ENCODE measurements at places on chromosomes 16 and 17. TPM values are rescaled to one million over a fixed set of nuclear protein-coding genes. Genes with fewer than 3 reads are reported as not detected.

The CEP295NL gene
- total RNA-seq = not detected

DNA sequence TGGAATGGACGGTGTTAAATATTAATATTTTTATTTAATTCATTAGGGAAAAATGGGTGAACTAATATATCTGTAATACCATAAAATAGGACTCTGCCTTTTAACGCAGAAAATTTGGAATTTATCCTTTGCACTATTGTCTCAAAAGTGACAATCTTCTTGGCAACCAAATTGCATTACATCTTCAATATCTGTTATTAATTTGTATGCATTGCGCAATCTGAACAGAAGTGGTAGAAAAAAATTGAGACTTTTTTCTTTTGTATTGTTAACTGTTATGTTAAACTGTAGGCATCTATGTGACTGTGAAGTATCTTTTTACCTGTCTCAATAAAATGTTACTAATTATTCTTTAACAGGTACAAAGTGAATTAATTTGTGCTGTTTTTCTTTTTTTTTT is 55.6 kb downstream of the PPM1E start:
- H3K27me3 ChIP-seq = no peaks in the 10 kb centered on the region
- no peak overlapping the region for H3K4me3 ChIP-seq
- no peak overlapping the region for H3K27ac ChIP-seq

The SALL1 gene
- 0.07 TPM for total RNA-seq

DNA sequence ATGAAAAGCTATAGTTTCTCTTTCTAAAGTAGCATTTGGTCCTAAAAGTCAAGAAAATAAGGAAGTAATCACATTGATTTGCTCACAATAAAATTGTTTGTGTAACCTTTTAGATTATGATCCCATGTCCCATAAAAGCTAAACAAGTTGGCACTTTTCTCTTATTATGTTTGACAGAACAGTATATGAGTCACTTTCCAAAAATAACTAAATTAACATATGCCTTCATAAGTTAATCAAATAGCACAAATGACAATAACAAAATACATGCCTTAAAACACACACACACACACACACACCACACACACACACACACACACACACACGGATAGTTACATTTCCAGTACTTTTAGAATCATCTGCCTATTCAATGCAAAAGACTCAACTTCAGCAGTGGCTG is 2.8 kb downstream of the MED13 start:
- no peaks in the 10 kb centered on the region for H3K27me3 ChIP-seq
- no peak for DNase-seq
- H3K4me3 ChIP-seq = peak overlapping the region; percentile 86
- H3K4me1 ChIP-seq = peaks cover 4% of the 10 kb centered on the region

DNA sequence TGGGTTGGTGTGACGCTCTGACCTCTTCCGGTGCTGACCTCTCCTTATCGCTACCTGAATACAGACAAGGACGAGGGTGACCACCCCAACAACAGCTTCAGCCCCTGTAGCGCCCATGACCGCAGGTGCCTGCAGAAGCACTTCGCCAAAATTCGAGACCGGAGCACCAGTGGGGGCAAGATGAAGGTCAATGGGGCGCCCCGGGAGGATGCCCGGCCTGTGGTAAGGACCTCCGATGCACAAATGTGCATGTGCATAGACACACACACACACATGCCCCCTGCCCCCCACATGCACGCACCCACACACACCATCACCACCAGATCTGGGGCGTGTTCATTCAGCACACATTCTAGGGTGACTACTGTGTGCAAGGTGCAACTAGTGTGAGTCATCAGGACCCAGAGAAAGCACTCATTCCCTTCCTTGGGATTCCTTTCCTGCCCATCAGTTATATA is 9.7 kb downstream of the IGFBP4 start:
- no peak overlapping the region for H3K4me3 ChIP-seq
- no peak for DNase-seq
- H3K27me3 ChIP-seq = no peaks in the 10 kb centered on the region
- peaks cover 5% of the 10 kb centered on the region for H3K4me1 ChIP-seq

DNA sequence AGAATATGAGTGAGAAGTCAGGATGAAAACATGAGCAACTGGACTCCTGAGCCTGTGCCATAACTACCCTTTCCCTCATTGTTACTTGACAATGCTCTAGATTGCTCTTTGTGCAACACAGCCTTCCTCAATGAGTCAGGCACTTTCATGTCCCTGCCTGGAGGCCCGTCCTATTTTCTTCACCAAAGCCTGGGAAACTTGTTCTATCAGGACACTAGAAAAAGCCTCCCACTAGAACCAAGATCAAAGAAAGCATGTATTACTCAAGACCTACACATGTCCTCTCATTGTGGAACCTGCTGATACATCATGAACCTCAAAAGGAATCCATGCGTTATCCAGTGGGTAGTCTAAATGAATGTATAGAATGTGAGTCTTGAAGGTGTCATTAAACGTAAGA is 624.5 kb downstream of the TOX3 start:
- H3K4me3 ChIP-seq = no peak overlapping the region
- H3K4me1 ChIP-seq = no peaks in the 10 kb centered on the region
- H3K27ac ChIP-seq = no peak overlapping the region
- H3K36me3 ChIP-seq = no peaks in the 10 kb centered on the region
- H3K27me3 ChIP-seq = no peaks in the 10 kb centered on the region

The ORMDL3 gene
- total RNA-seq = 23.8 TPM

DNA sequence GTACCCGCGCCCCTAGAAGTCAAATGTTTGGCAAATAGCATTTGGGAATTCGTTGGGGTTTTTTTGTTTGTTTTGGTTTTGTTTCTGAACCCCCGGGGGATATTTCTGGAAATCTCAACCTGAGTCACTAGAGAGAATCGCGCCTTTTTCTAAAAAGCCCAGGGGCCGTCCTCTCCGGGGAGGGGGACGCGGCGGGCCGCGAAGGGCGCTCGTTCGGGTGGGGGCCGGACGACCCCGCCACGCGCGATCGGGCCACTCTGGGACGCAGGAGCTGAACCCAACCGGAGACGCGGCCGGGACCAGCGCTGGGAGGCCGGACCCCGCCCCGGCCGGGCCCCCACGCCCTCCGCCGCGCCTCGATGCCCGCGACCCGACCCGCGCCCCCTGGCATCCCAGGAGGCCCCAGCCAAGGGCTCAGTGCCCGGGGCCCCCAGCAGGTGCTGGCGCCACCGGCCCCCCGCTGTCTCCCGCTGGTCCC is 302 bp downstream of the LITAF start:
- H3K4me1 ChIP-seq = no peaks in the 10 kb centered on the region
- H3K27ac ChIP-seq = peak overlapping the region; percentile 41
- peaks cover 21% of the 10 kb centered on the region for H3K27me3 ChIP-seq
- no peaks in the 10 kb centered on the region for H3K36me3 ChIP-seq
- H3K4me3 ChIP-seq = peak overlapping the region; percentile 39
- DNase-seq = no peak

- no peaks in the 10 kb centered on the region for H3K27me3 ChIP-seq
- H3K27ac ChIP-seq = no peak overlapping the region
- no peak for DNase-seq
- no peaks in the 10 kb centered on the region for H3K36me3 ChIP-seq
- no peak overlapping the region for H3K4me3 ChIP-seq
Measured at GRCh38 chr17:6706499-6706898, 6.7 kb downstream of the SLC13A5 start.

The NPIPA5 gene
- 4.4 TPM for total RNA-seq

The PIRT gene
- not detected for total RNA-seq

The SLC6A2 gene
- not detected for total RNA-seq

- H3K27me3 ChIP-seq = no peaks in the 10 kb centered on the region
- peak; percentile 72 for DNase-seq
- no peaks in the 10 kb centered on the region for H3K4me1 ChIP-seq
- H3K27ac ChIP-seq = no peak overlapping the region
Measured at GRCh38 chr16:77971306-77972061, 50.9 kb upstream of the CLEC3A start.

- DNase-seq = no peak
- no peaks in the 10 kb centered on the region for H3K4me1 ChIP-seq
- no peaks in the 10 kb centered on the region for H3K36me3 ChIP-seq
- no peak overlapping the region for H3K27ac ChIP-seq
- no peak overlapping the region for H3K4me3 ChIP-seq
Measured at GRCh38 chr17:67493812-67494211, 116.7 kb downstream of the PITPNC1 start.

GRCh38 chr16:89847051-89847939 is 19.0 kb downstream of the SPIRE2 start:
- H3K4me1 ChIP-seq = peaks cover 36% of the 10 kb centered on the region
- H3K27me3 ChIP-seq = no peaks in the 10 kb centered on the region
- H3K27ac ChIP-seq = no peak overlapping the region
- no peak overlapping the region for H3K4me3 ChIP-seq

The ASIC2 gene
- not detected for total RNA-seq

All from K562 (cell line).